AG09319 (cell line): ENCODE measurements at places on chromosomes 16 and 17.
A peak's percentile ranks its signal among the peaks of the same experiment; 100 is the strongest.

DNA sequence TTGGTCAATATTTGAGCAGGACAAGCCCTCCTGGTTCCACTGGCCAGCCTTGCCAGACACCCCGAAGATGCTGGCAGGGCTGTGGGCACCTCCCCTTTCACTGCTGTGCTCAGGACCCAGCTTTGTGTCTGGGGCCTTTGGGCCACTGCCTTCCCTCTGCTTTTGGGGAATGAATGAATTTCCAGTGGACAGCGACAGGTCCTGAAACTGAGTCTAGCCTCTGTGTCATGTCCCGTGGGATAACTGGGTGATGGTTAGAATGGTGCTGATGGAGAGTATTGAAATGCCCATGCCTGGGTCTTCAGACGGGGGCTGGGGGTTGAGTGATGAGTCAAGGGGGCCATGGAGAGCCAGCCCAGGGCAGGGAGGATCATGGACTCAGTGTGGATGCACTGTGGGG is 135.8 kb downstream of the FOXL1 start:
- DNase-seq, result no peak

DNA sequence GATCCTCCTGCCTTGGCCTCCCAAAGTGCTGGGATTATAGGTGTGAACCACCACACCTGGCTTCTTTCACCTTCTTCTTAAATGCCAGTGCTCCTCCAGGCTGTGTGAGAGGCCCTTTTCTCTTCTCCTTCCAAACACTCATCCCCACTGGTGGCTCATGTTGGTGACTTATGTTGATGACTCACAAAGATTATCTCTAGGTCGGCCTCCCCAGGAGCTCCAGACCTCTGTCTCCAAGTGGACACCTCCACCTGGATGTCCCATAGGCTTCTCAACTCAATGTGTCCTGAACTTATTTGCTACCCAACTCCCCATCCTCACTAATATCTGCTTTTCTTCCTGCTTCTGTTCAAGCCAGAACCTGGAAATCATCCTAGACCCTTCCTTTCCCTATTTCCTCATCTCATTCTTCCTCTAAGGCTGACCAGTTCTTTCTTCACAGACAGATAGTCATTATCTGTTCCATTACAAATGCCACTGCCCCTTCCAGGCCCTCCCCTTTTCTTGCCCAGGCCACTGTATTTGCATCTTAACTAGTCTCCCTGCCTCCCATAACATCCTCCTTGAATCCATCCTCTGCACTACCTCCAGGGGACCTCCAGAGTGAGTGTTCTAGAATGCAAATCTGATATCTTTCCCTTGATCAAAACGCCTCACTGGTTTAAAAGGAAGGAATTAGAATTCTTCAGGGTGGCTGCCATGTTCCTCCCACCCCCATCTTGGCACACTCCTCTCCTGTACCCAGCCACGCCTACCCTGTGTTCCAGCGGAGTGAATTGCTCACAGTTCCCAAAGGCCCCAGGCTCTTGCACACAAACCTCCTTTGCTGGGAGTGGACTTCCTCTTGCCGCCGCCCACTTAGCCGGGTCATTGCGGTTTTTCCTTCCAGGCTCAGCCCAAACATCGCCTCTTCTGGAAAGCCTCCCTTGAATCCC is 34.8 kb upstream of the FBXO47 start:
- DNase-seq, result peak; percentile 80

DNA sequence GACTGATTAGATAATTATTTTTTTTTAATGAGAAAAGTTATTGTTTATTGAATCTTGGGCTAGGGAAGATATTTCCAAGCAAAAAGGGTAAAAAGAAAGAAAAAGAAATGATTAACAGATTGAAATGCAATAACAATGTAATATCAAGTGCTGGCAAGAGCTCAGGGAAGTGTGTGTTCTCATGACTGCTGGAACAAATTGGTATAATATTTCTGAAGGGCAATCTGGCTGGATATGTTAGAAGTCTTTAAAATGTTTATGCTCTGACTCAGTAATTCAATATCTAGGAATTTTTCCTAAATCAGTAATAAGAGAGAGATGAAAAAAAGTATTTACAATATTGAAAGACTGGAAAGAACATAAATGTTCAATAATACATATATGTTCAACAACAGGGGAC is 7.6 kb upstream of the ZNF624 start:
- DNase-seq, result no peak

GRCh38 chr16:57863434-57864160 is 61.3 kb upstream of the KIFC3 start:
- DNase-seq, result peak; percentile 45

GRCh38 chr16:13414154-13414553 is 505.8 kb upstream of the ERCC4 start:
- DNase-seq, result no peak

- no peak for DNase-seq
Measured at GRCh38 chr17:55692276-55692675, 30.4 kb downstream of the TMEM100 start.

GRCh38 chr17:68359791-68360535 is 68.7 kb downstream of the ARSG start:
- DNase-seq, result no peak

GRCh38 chr17:8001976-8002720 is at the start of gene GUCY2D:
GUCY2D (plus strand) TSS chr17:8002615; CDS start chr17:8003048, 433 bp downstream.
- DNase-seq, result no peak

GRCh38 chr17:56648806-56649205 is 55.3 kb downstream of the NOG start:
- no peak for DNase-seq

GRCh38 chr16:85673529-85674417 is 15.0 kb downstream of the GINS2 start:
- no peak for DNase-seq

DNA sequence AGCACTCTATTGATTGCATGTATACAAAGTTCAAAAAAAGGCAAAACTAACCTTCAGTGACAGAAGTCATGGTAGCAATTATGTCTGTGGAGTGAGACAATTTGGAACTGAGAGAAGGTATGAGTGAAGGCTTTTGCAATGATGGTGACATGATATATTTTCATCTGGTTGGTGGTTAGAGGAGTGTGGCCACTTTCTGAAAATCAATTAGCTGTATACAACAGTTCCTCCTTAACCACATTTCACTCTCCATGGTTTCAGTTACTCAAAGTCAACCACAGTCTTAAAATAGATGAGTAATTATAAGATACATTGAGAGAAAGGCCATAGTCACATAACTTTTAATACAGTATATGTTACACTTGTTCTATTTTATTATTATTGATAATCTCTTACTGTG is 26.2 kb downstream of the ADAMTS18 start:
- DNase-seq, result no peak

GRCh38 chr17:48724251-48725003 is 1.4 kb downstream of the PRAC2 start:
- DNase-seq, result peak; percentile 41

DNA sequence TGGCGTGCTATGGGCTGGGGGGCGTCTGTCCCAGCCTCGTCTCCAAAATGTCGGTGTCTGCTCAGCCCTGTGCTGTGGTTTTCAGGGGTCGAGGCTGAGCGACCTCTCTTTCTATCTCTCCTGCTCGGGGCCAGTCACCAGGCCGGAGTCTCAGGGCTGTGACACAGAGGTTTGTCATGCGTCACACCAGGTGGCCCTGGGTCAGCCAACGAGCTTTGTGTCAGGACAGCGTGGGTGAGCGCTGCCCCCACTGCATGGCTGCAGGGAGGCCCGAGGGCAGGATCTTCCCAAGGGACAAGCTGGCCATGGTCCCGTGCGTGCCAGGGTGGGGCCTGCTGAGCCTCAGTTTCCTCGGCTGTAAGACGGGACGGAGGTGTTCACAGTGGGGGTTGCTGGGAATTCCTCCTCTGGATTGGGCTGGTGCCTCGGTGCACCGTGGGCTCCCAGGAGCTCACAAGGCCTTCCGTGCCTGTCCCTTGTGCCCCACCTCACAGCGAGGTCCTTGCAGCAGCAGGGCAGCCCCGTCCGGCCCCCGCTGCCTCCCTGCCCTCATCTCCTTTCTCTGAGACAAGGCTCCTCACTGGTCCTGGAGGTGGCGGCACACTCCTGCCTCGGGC is 50.5 kb downstream of the CBFA2T3 start:
- DNase-seq, result no peak

DNA sequence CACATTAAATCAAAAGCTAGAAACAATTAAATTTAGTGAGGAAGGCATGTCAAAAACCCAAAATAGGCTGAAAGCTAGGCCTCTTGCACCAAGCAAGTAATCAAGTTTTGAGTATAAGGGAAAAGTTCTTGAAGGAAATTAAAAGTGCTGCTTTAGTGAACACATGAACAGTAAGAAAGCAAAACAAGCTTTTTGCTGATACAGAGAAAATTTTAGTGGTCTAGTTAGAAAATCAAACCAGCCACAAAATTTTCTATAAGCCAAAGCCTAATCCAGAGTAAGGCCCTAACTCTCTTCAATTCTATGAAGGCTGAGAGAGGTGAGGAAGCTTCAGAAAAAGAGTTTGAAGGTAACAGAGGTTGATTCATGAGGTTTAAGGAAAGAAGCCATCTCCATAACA is 116.2 kb downstream of the CYB561 start:
- no peak for DNase-seq

DNA sequence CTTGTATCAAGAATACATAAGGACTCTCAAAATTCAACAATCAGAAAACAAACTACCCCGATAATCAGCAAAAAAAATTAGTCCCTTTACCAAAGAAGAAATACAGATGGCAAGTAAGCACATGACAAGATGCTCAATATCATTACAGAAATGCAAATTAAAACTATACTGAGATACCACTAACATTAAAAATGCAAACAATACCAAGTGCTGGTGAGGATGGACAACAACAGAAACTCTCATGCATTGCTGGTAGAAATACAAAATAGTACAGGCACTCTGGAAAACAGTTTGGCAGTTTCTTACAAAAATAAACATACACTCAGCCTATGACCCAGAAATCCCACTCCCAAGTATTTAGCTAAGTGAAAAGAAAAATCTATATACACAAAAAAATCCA is 7.5 kb downstream of the CEP112 start:
- no peak for DNase-seq

GRCh38 chr17:336110-337021 is 16.2 kb downstream of the RPH3AL start:
- DNase-seq, result no peak

DNA sequence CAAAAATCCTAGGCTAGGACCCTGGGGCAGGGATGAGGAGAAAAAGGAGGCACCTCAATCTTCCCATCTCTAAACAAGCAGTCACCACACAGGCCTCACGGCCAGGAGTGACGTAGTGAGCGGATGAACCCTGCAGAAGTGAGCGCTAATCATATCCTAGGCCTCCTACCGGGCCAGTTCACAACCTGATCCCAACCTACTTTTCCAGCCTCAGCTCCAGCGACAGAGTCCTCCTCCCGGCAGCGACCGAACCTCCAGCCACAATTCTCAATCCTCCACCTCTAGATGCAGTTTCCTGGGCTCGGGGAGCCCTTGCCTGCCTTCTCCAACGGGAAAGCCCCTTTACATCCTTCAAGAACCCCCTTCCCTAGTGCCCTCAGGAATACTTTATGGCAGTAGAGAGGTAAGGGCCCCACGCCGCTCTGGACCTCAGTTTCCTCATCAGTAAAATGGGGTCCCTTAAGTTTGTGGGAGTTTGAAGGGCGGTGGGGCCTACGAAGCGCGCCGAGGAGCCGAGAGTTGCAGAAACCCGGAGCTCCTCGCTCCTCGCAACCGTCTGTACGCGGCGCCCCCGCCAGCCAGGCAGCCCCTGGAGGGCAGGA is 1.4 kb downstream of the ZNF668 start:
- DNase-seq, result no peak

- DNase-seq, result no peak
Measured at GRCh38 chr17:74253036-74253435, 21.0 kb upstream of the DNAI2 start.

DNA sequence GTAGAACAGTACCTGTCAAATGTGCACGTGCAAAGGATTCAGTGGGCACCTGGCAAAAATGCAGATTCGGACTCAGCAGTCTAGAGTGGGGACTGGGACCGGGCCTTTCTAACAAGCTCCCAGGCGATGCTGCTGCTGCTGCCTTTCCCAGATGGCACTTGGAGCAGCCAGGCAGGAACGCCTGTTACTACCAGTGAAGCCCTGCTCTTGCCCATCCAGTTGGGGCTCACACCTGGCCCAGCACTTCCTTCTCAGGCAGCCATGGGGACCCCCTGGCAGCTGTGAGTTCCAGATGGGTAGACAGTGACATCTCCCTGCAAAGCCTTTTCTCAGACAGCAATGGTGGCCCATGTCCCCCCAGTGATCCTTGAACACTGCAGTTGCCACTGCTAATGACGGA is 30.4 kb downstream of the KDM8 start:
- DNase-seq, result no peak

GRCh38 chr17:21680366-21680765 is 12.0 kb upstream of the KCNJ18 start:
- no peak for DNase-seq

- DNase-seq, result no peak
Measured at GRCh38 chr17:79085154-79085920, 10.7 kb downstream of the ENGASE start.

DNA sequence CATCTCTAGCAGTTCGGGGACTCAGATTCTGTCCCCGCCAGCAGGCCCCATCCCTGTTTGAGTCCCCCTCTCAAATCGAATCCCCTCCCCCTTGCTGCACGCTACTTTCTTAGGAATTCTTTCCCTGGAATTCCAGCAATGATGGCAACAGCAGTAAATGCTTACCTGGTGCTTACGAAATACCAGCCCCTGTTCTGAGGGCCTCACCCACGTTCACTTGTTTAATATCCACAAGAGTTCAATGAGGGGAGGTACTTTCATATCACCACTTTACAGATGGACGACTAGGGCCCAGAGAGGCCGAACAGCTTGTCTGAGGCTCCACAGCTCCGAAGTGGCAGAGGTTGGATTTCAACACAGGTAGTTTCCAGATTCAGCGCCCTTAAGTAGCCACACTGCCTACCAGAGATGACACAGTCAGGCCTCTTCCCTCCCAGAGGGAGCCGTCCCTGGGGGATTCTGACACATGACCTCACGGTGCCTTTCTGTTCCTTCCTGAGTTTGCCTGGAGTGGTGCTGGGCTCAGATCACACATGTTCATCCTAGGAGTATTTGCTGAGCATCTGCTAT is 120.7 kb upstream of the GSE1 start:
- DNase-seq, result no peak

GRCh38 chr17:76500747-76501017 is 541 bp downstream of the RHBDF2 start:
- DNase-seq, result no peak

- DNase-seq, result no peak
Measured at GRCh38 chr16:10972819-10973464, 28.6 kb downstream of the CLEC16A start.

DNA sequence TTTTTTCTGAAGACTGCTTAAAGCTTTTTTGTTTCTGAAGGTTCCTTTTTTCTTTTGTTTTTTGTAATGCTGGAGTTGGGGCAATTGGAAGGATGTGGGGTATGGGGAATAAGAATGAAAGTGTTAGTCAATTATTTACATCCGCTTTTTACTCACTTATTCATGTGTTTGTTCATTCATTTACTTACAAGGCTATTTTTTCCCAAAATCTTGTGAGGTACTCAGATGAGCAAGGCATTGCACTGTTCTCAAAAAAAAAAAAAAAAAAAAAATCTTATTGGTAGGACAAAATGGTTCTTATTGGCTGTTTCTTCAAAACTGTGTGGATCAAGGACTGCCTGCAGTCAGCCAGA is 55.7 kb downstream of the PLD6 start:
- DNase-seq, result no peak

- no peak for DNase-seq
Measured at GRCh38 chr17:75853433-75853832, 1.7 kb downstream of the WBP2 start.

GRCh38 chr17:64785011-64785421 is 122.9 kb upstream of the SMURF2 start:
- DNase-seq, result no peak
